ENCODE measurements at places on chromosomes 16 and 17.

GRCh38 chr16:27974896-27975540 lies 88.5 kb downstream of the GSG1L start:
- DNase-seq, result no peak

DNA sequence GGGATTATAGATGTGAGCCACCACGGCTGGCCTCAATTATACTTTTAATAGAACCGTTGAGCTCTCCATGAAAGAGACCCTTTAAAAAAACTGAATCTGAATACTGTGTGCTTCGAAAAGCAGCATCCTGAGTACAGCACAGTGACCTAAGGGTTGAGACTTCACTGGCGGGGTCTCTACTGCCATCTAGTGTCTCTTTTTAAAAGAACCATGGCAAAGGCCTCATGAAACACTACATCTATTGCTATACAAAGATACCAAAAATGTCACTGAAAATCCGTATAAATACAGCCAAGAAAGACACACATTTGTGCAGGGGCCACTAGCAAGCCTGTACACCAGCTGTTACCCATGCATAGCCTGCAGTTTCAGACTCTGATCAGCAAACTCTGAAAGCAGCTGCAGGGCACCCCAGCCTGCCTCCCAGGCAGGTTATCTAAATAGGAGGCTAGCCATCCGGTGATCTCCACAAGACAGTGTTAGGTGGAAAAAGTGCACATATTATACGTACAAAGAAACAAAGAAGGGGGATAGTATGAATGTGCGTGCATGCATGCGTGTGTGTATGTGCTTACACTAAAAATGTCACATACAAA lies 35.3 kb downstream of the NPLOC4 start:
- DNase-seq, result peak; percentile 7

GRCh38 chr17:79583475-79583874 lies 27.4 kb downstream of the RBFOX3 start:
- DNase-seq, result no peak

DNA sequence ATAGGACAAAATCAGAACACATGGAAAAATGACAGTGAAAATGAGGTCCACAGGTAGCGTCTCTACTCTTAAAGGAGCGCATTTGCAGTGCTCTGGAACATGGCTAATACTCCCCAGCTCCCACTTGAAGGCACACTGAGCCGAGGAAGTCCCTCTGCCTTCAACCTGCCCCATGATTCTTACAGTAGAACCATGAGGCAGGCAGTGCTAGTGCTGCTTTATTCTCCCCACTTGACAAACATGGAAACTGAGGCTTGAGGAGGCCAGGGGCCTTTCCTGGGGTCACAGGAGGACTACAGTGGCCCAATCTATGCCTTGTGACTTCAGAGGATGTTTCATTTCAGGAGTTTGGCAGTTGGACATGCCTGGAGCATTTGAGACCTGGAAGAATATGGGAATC lies 244.1 kb upstream of the MAF start:
- no peak for DNase-seq

DNA sequence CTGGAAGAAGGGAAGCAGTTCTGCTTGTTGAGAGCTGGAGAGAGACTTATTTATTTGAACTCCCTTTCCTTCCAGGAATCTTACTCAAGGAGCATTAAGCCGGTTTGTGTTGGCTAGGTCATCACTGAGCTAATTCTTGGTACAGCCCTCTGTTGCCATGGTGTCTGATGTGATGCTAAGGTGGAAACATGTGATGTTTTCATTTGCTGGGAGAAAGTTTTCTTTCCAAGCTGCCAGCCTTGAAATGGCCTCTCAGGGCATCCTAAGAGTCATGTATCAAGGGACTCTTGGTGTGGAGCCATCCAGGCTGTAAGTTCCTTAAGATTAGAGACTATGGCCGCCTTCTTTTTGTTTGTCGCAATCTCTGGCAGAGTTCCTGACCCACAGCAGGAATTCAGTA lies 4.2 kb downstream of the PSKH1 start:
- no peak for DNase-seq

GRCh38 chr17:80110927-80111701 lies 9.7 kb downstream of the GAA start:
- DNase-seq, result no peak

- no peak for DNase-seq
These were observed 75.5 kb upstream of the TBX2 start for GRCh38 chr17:61323909-61324868.

DNA sequence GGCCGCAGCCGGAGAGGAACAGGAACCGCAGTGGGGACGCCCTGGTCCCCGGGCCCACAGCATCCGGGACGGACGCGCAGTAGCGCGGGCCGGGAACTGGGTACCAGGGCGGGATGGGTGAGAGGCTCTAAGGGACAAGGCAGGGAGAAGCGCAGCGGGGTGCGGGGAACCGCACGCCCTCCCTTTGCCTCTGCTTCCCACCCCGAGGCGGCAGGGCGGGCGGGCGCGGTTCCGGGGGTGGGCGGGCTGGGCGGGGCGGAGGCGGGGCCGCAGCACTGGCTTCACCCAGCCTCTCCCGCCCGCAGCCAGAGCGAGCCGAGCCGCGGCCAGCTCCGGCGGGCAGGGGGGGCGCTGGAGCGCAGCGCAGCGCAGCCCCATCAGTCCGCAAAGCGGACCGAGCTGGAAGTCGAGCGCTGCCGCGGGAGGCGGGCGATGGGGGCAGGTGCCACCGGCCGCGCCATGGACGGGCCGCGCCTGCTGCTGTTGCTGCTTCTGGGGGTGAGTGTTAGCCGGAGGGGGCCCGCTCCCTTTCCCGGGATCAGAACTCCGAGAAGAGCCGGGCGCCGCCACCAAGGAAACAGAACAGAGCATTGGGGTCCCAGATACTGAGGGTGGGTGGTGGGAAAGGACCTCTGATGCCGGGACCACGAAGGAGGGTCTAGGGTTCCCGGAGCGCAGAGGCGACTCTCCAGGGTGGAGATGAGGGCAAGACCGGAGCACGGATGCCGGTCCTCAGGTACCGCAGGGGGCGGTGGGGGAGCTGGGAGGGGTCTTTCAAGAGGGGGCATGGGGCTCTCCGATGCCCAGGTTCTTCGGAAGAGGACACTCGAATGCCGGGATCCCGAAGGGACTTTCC lies at the start of gene NGFR:
Gene NGFR, plus strand, starts transcription at position 308 of the 856 bp plus-strand sequence. Its CDS starts 125 bp downstream, at position 433.
- DNase-seq, result no peak

DNA sequence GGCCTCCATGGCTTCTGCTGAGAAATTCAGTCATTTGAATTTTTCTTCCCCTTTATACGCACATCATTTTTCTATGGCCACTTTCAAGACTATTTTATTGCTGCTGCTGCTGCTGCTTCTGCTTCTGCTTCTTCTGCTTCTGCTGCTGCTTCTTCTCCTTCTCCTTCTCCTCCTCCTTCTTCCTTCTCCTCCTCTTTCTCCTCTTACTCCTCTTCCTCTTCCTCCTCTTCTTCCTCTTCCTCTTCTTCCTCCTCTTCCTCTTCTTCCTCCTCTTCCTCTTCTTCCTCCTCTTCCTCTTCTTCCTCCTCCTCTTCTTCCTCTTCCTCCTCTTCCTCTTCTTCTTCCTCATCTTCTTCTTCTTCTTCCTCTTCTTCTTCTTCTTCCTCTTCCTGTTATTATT lies 22.4 kb downstream of the CPD start:
- DNase-seq, result no peak

DNA sequence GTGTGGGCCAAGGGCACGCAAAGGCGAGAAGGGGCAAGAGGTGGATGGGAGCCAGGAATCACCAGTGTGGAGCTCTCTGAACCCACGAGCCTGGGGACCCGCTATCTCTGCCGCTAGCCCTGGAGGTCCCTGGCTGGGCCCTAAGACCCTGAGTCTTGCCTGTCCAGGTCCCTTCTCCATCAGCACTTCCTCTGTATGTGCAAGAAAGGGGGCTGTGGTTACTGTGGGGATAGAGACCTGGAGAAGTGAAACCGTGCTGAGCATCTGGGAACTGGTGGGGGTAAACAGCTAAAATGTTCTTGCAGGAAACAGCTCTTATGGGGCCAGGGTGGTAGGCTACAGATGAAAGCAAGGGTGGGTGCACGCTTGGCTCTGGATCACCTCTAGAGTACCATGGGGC lies 3.1 kb downstream of the SPNS3 start:
- DNase-seq, result no peak

DNA sequence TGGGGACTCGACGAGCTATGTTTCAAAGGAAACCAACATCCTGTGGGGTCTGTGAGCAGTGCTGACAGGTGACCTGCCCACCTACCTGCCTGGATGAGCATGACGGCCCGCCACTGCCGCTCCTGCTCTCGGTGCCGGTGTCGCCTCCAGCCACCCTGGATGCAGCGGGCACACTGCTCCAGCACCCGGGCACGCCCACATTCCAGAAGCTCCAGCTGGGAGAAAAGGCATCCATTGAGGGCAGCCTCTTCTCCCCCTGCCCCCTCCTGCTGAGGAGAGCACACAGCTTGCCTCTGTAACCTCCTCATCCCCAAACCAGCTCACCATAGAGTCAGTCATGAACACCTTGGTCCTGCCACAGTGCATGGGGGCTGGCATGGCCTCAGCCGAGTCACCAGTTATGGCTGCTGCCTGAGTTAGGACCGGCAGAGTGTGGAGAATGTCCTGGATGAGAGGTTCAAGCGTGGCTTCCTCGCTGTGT lies 14.3 kb downstream of the ZNHIT3 start:
- DNase-seq, result no peak

GRCh38 chr17:12900474-12900873 lies 111.2 kb downstream of the ARHGAP44 start:
- no peak for DNase-seq

DNA sequence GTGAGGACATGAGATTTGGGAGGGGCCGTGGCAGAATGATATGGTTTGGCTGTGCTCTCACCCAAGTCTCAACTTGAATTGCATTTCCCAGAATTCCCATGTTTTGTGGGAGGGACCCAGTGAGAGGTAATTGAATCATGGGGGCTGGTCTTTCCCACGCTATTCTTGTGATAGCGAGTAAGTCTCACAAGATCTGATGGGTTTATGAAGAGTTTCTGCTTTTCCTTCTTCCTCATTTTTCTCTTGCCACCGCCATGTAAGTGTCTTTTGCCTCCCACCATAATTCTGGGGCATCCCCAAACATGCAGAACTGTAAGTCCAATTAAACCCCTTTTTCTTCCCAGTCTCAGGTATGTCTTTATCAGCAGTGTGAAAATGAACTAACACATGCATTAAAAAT lies 40.6 kb downstream of the CCT6B start:
- no peak for DNase-seq

DNA sequence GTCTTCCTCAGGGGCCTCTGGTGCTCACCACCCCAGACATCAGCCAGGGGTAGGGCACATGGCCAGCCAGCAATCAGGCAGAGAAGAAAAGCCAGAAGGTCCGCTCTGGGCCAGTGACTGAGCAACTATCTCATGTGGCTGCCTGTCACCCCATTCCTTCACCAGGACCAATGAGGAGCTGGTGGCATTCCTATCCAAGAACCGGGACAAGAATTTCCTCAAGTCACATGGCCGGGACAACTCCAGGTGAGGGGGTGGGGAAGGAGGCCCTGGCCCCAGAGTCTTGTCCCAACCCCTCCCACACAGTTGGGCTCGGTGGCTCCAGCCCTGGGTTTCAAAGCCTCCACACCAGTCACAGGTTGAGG lies 9.4 kb downstream of the XYLT2 start:
- no peak for DNase-seq

DNA sequence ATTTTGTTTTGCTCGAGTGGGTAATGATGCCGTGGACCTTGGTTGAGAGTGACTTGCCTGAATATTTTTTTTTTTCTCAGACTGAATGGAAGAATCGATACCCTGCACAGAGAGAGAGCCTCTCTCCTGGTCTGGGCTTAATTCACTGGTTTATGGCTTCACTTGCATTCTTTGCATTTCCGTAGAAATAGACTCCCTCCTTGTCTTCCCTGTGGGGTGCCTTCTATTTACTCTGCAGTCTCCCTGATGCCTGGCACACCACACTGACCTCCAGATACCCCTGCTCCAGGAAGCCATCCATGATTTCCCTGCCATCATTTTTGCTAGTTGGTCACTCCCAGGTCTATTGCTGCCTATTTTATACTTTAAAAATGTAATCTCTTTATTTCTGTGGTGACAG lies 238.0 kb downstream of the SNX29 start:
- no peak for DNase-seq

- DNase-seq, result no peak
These were observed 66.1 kb upstream of the SMURF2 start for GRCh38 chr17:64728041-64728695.

GRCh38 chr17:3827124-3827773 lies 18.8 kb downstream of the NCBP3 start:
- DNase-seq, result peak; percentile 61

DNA sequence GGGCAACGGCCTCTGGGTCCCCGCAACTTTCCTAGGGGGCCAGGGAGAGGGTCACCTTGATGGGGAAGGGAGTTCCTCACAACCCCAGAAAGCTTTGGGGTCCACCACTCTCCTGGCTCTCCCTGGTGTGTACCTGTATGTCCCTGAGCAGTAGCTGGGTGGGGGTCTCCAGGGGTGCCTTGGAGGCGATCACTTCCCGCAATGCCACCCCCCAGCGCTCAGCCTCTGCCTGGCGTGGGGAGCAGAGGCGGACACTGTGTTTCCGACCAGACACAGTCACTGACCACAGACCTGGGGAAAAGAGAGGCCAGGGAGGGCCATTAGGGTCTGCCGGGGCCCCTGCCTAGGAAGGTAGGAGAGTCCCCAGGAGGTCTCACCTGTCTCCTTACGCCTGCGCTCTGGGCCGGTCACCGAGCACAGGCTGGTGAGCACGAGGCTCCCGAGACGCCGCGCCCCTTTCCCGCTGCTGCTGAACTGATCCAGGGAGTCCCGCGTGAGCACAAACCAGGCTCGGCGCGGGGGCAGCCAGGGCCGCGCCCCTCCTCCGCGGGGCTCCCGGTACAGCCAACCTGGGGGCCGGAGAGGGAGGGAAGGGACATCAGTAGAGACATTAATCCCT lies 3.4 kb downstream of the PLEKHH3 start:
- no peak for DNase-seq

DNA sequence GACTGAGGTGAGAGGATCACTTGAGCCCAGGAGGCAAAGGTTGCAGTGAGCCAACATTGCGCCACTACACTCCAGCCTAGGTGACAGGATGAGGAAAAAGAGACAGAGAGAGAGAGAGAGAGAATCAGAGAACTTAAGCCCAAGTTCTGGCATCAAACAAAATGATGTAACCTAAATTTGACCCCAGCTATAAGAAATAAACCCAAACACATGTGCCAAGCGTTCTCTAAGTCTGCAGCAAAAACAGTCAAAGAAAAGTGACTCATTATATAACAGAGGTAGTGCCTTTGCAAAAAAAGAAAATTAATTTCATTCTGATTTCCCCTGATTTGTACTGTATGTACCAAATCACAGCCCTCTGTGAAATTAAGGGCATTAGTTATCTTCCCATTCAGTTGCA lies 89.5 kb downstream of the CDH11 start:
- DNase-seq, result no peak

- DNase-seq, result no peak
These were observed 952 bp downstream of the BMERB1 start for GRCh38 chr16:15435216-15435864.

GRCh38 chr16:20938426-20938825 lies 37.9 kb downstream of the LYRM1 start:
- peak; percentile 2 for DNase-seq

GRCh38 chr17:7435676-7436555 lies 681 bp downstream of the TMEM102 start:
- DNase-seq, result no peak
